ENCODE measurements at places on chromosomes 4 and X. TPM values are rescaled to one million over a fixed set of nuclear protein-coding genes. Genes with fewer than 3 reads are reported as not detected.

GLRA3 gene
- not detected for total RNA-seq

CXCL1 gene
- 1.5 TPM for total RNA-seq

RBM47 gene
- 0.32 TPM for total RNA-seq

VCX3A gene
- total RNA-seq: not detected

TLR8 gene
- total RNA-seq: not detected

TMSB15C gene
- 2.0 TPM for total RNA-seq

MOSPD2 gene
- total RNA-seq: 14.8 TPM

PNMA3 gene
- 0.26 TPM for total RNA-seq
